ENCODE measurements at places on chromosomes 11 and 22.
A peak's percentile ranks its signal among the peaks of the same experiment; 100 is the strongest.

DNA sequence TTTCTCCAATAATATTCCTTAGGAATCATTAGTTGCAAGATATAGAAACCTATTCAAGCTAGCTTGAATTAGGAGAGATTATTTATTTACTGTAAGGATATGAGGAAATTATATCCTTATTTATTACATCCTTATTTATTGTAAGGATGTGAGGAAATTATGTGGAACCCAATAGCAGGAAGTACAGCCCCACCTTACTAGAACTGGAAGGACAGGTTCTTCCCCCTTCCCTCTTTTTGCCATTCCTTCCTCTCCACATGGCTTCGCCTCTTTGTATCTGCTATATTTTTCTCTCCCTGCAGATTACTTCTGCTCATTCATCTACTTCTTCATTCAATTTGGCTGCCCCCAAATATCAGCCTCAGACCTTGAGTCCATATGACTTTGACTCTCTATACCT, 49.5 kb upstream of the B3GNT6 start:
- DNase-seq: no peak

GRCh38 chr22:46801826-46802607, 39.6 kb downstream of the TBC1D22A start:
- DNase-seq: no peak

GRCh38 chr11:11477695-11478420, 124.8 kb upstream of the CSNK2A3 start:
- no peak for DNase-seq

- peak; percentile 86 for DNase-seq
Observed at GRCh38 chr22:22818861-22819855, 68.5 kb upstream of the IGLL5 start.

GRCh38 chr11:662689-663274, 25.7 kb downstream of the DRD4 start:
- DNase-seq: peak; percentile 53

GRCh38 chr11:61111786-61112517, 9.7 kb downstream of the CD5 start:
- DNase-seq: no peak

GRCh38 chr11:76654298-76654851, 16.2 kb downstream of the LRRC32 start:
- DNase-seq: no peak

- DNase-seq: peak; percentile 57
Observed at GRCh38 chr11:33694346-33695050, 6.1 kb downstream of the C11orf91 start.

DNA sequence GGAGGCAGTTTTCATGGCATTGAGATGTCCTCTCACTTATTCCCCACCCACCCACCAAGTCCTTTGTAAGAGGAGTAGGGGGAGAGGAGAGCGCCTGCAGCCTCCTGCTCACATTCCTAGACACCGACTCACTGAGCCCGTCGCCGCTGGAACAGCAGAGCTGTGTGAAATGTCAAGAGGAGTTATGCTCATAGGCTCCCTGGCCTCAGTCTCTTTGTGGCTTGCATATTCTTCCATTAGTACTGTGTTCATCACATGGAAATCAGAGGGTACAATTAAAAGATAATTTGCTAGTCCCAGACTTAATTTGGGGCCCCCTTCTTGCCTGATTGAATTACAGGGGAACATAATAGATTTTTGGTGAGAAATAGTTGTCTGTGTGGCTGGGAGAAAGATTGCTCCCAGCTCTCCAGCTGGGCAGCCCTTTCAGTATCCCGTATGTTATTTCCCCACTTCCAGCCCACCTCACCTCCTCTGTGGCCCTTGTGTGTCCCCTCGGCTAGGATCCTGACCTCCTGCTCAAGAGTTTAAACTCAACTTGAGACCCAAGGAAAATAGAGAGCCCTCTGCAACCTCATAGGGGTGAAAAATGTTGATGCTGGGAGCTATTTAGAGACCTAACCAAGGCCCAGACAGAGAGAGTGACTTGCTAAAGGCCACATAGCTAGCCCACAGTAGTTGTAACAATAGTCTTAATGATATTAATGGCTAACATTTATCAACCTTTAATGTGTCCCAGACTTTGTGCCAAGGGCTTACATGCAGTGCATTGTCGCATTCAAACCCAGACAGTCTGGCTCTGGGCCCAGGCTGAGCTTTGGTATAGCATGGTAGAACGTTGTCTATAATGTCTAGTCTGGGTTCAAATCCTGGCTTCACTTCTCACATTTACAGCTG, 32.2 kb downstream of the LIMK2 start:
- no peak for DNase-seq

DNA sequence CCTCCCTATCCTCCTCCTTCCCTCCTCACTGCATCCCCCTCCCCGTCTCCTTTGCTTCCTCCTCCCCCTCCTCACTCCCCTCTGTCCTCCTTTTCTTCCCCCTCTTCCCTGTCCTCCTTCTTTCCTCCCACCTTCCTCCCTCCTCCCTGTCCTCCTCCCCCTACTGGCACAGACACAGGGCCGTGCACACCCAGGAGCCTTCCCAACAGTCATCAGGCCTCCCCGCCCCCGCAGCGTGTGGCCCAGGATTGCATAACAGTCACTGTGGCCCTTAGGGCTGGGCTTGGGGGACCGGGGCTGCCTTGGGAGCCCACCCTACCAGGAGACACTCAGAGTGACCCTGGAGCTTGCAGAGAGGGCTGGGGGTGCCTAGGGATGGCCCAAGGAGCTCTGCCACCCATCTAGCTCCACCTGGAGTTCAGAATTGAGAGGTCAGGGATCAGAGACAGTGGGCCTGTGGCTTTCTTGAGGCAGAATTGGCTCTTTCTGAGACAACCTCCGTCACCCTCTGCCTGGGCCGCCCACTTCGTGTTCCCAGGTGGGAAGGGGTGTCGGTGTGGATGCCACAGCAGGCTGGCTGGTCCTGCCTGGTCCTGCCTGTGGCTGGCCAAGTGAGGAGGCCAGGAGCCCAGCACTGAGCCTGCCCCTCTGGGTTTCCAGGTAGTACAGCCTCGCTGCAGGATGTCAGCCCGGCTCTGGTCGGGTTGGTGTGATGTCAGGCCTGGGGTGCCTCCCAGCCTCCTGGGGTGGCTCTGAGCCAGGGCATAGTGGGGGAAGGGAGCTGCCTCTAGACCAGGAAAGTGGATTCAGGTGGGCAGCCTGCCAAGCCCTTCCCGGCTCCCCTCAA, 1.6 kb downstream of the SPI1 start:
- DNase-seq: peak; percentile 87

DNA sequence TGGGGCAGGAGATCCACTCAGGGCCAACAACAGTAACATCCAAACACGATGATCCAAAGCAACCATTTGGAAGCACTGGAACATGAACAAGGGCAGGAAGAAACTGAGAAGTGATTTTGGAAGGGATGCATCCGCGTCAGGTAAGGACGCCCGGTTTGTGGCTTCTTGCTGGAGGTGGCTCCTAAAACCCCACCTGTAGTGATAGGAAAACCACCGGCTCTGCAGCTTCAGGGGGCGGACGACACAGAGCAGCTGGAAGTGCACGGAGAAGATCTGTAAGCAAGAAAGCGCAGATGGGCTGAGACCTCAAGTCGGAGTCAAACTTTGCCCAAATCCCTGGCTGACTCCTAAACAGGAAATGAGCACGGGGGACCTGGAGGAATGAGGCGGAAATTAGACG, 1066.1 kb downstream of the BRD1 start:
- no peak for DNase-seq

- no peak for DNase-seq
Observed at GRCh38 chr11:114426280-114426679, 13.0 kb upstream of the REXO2 start.

DNA sequence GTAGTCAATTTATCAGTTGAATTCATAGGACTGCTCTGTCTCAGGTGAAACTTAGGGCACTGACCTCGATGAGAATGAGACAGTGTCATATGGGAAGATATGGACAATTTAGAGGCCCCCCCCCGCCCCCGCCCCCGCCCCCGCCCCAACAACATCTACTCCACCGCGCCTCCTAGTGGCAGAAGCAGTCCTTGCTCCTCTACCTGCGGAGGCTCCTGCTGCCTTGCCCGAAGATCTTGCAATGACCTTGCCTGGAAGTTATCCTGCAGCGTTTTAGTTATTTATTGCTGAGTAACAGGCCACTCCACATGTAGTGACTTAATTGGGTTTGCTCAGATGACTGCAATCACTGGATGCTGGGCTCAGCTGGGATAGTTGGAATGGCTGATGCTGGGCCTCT, 15.2 kb downstream of the SERPINH1 start:
- peak; percentile 35 for DNase-seq

DNA sequence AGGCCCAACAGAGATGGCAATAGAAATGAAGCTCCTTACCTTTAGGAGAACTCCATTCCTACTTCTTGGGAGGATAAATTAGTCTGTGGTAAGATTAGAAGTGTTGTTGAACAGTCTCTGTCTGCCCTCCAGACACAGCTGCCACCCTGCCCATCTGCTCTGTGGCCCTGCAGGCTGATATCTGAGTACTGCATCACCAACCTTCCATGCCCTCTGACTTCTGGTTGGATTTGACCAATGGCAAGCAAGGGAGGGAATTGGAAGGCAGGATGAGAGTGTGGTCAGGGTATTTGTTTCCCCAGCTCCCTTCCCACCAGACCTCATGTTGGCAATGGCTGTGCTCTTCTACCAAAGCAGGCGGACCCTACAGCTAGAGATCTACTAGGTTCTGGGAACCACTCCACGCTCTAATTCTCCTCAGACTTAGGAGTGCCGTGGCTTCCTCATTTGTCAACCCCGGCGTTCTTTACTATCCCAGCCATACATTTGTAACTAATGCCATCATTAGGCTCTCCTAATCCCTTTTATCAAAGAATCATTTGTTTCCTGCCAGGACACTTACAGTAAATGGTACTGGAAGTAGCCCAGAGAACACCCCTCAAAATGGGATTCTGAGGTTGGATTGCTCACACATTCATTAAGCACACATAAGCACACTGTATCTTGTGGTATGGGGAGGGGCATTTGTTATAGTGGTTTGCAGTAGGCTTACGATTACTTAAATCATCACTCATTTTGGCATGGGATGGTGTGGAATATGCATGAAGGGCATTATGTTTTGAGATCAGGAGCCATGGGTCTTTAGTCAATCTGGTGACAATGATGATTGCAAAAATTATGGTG, 35.4 kb upstream of the CD44 start:
- DNase-seq: no peak

DNA sequence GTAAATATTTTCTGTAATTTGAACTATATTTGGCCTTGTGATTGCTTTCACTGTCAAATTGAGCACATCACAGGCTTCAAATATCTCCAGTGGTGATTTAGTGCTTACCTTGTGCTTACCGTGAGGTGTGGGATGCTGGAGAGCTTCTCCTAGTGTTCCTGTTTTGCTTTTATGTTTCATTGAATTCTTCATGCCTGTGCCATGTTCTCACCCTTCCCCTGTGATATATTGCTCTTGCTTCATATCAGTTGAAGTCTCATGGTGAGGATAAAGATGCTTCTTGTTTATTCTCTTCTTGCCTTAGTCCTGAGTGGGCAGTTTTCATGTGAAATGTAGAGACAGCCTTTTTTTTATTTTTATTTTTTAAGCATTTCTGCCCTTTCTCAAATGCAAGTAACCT, 198.0 kb upstream of the PDGFD start:
- DNase-seq: no peak

- DNase-seq: no peak
Observed at GRCh38 chr11:75320046-75320618, 31.3 kb downstream of the ARRB1 start.

DNA sequence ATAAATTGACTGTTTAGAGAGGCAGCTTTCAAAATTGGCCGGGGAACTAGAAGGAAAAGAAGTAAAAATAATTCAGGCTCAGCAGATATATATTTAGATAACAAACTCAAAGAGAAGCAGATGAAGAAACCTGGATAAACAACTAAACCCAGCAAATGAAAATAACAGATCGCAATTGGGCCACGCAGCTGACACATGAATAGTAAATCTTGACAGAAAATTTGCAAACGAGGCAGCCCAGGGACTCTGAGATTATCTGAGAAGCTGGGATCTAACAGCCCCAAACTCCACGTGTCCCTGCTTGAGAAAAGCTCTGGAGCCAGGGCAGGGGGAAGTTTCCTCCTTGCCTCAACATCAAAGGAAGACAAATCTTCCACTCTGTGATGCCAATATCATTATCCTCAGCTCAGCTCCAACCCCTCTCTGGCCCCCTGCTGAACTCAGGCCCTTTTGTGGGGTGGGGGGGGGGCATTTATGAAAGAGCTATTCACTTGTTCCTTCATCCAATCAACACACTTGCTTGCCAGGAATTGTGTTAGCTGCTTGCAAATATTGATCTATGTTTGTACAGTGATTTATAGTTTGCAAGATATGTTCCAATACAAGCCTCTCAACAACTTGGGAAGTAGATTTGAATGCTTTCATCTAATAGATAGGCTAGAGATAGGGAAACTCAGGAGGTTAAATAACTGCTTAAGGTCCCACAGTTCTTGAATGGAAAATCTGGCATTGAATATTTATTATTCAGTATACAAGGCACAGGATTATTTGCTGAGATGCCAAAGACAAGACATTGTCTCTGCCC, 72.5 kb upstream of the C11orf87 start:
- DNase-seq: no peak

- DNase-seq: no peak
Observed at GRCh38 chr11:27187075-27187847, 146.6 kb downstream of the BBOX1 start.

DNA sequence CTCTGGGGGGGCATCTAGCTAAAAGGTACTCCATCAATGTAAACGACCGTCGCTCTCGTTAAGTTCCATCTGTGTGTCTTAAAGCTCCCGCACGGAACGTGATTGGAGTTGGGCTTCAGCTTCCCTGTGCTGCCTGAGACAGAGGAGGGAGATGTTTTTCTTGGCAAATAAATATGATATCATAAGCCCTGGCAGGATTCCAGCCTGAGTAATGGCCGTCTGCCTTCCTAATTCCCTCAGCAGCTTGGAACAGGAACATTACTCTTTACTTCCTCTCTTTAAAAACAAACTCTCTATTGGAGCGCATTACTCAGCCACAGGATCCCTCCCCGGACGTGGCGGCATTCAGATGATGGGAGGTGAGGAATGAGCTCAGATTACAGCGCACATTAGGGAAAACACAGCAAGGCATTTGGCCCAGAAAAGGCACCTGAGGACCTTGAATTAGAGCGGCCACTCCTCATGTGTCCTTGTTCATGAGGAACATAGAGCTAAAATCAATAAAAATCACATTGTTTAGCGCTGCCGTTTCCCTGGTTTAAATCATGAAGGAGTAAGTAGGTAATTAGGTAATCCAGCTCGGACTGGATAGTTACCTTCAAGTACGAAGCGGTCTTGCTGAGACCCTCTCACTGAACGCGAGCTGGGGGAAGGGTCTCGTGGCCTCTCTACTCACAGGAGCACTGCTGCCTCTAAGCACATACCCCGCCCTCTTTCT, 230.4 kb downstream of the ST3GAL4 start:
- no peak for DNase-seq

DNA sequence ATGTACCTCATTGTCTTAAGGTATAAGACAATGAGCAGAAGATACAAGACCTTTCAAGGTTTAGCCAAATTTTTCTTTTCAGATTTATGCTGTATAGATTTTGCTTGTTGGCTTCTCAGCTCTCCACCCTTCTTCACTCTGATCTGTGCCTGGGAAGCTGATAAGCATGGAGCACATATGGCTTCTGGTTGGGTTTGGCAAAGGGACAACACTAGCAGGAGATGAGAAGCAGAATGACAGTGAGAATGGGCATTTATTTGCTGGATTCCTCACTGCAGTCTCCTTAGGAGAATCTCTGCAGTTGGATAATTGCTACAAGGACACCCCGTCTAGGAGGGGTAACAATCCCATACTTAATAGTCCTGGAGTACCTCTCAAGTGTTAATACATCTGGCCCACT, 474.8 kb upstream of the CCDC90B start:
- DNase-seq: no peak

- DNase-seq: peak; percentile 57
Observed at GRCh38 chr11:32436751-32437494, 1.6 kb upstream of the WT1 start.

All from NB4 (cell line).